IMR-90 (cell line): ENCODE measurements at places on chromosomes 3 and 15. TPM values are rescaled to one million over a fixed set of nuclear protein-coding genes. Genes with fewer than 3 reads are reported as not detected.

XXYLT1 gene
- total RNA-seq: 13.1 and 14.7 TPM in 2 replicates

TRPM1 gene
- total RNA-seq: 0.28 TPM in 1 of 2 replicates, not detected in the other

KNG1 gene
- total RNA-seq: not detected in 2 replicates

PLA2G4D gene
- not detected in 2 replicates for total RNA-seq

PLA2G4F gene
- total RNA-seq: not detected in 2 replicates

MORC1 gene
- total RNA-seq: not detected in 2 replicates

CYP1A1 gene
- under 0.01 TPM in 2 replicates for total RNA-seq

PARP14 gene
- 23.1 and 28.6 TPM in 2 replicates for total RNA-seq

ISLR2 gene
- not detected in 2 replicates for total RNA-seq

CSPG4 gene
- total RNA-seq: 12.4 and 14.7 TPM in 2 replicates

FHIT gene
- total RNA-seq: not detected in 2 replicates

ZIC4 gene
- total RNA-seq: not detected in 2 replicates

TAGLN3 gene
- 3.2 and 3.6 TPM in 2 replicates for total RNA-seq

CTXND1 gene
- not detected in 2 replicates for total RNA-seq

EEFSEC gene
- 4.4 and 4.5 TPM in 2 replicates for total RNA-seq

GOLGA8T gene
- not detected in 2 replicates for total RNA-seq

CCR5 gene
- total RNA-seq: not detected in 2 replicates

ACKR2 gene
- not detected in 2 replicates for total RNA-seq

USP13 gene
- 16.1 and 18.1 TPM in 2 replicates for total RNA-seq

VGLL3 gene
- total RNA-seq: 96.7 and 97.3 TPM in 2 replicates

SLC6A11 gene
- total RNA-seq: not detected in 2 replicates

ZNF385D gene
- 0.18 and 0.28 TPM in 2 replicates for total RNA-seq

NMD3 gene
- total RNA-seq: 95.0 and 103 TPM in 2 replicates

APBA2 gene
- total RNA-seq: 27.8 and 33.0 TPM in 2 replicates

MB21D2 gene
- 44.8 and 46.4 TPM in 2 replicates for total RNA-seq

TTLL13 gene
- not detected in 2 replicates for total RNA-seq

SNTN gene
- not detected in 2 replicates for total RNA-seq

B2M gene
- 716 and 895 TPM in 2 replicates for total RNA-seq

LRRC57 gene
- 9.5 and 10.0 TPM in 2 replicates for total RNA-seq

SPTBN5 gene
- under 0.01 TPM in 2 replicates for total RNA-seq

ATP13A5 gene
- not detected in 2 replicates for total RNA-seq

CHRM5 gene
- total RNA-seq: under 0.01 TPM in 2 replicates

SPATA12 gene
- under 0.01 TPM in 1 of 2 replicates, not detected in the other for total RNA-seq

IMPG2 gene
- total RNA-seq: 0.18 and 0.28 TPM in 2 replicates

DTWD1 gene
- total RNA-seq: 20.1 and 24.4 TPM in 2 replicates

GOLGA8F gene
- not detected in 2 replicates for total RNA-seq

MEX3B gene
- 3.6 and 6.7 TPM in 2 replicates for total RNA-seq

SLC9A9 gene
- 2.3 and 4.2 TPM in 2 replicates for total RNA-seq

PRTG gene
- total RNA-seq: 1.4 and 1.7 TPM in 2 replicates
